NCI-H524 (cell line): ENCODE measurements at places on chromosomes 7 and 10.

DNA sequence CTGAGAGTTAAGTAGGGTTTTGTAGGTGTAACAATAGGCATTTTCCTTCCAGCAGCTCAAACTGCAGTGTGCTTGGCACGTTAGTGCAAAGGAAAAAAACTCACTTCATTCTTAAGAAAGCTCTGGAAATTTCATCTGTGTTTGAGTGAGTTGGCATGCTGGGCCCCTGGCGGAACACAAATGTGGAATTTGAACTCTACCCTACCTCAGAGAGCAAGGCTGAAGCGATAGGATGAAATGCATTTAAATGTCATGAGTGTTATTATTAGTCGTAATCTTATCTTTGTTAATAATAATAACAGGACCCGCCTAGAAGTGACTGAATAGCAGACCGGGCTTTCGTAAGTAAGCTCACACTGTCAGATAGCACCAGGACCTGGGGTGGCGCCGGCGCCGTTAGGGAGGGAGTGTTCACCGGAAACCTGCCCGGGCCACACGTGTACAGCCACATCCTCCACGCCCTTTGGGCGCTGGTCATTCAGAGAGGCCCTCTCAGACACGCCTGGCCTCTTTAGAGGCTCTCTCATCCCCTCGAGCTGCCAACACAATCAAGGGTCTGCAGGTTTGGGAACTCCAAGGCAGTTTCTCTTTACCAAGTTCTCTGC, 63.5 kb downstream of the GRK5 start:
- no peak for DNase-seq

GRCh38 chr7:39531818-39532217, 34.4 kb upstream of the YAE1 start:
- DNase-seq: no peak

DNA sequence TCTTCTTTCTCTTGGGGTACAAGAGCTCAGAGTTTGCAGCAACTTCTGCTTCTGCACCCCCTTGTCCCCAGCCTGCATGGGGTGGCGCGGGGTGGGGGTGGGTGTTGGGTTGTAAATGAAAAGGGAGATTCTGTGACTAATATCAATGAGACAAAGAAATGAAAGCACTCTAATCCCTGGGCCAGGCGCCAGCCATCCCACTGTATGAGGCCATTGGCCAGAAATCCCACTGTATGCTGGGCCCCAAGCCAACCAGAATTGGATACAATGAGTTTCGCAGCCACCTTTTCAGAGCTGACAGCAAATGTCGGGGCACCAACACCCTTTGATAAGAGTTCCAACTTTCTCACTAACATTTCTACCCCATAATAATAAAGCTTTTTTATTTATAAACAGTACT, 10.9 kb upstream of the PTN start:
- no peak for DNase-seq

- no peak for DNase-seq
Observed at GRCh38 chr10:100923580-100923979, 10.8 kb downstream of the SLF2 start.

GRCh38 chr7:132528695-132529094, 47.6 kb downstream of the PLXNA4 start:
- no peak for DNase-seq

GRCh38 chr7:130195396-130195795, 9.8 kb downstream of the TMEM209 start:
- no peak for DNase-seq

GRCh38 chr10:88932539-88933256, 19.9 kb downstream of the ACTA2 start:
- DNase-seq: peak; percentile 76

DNA sequence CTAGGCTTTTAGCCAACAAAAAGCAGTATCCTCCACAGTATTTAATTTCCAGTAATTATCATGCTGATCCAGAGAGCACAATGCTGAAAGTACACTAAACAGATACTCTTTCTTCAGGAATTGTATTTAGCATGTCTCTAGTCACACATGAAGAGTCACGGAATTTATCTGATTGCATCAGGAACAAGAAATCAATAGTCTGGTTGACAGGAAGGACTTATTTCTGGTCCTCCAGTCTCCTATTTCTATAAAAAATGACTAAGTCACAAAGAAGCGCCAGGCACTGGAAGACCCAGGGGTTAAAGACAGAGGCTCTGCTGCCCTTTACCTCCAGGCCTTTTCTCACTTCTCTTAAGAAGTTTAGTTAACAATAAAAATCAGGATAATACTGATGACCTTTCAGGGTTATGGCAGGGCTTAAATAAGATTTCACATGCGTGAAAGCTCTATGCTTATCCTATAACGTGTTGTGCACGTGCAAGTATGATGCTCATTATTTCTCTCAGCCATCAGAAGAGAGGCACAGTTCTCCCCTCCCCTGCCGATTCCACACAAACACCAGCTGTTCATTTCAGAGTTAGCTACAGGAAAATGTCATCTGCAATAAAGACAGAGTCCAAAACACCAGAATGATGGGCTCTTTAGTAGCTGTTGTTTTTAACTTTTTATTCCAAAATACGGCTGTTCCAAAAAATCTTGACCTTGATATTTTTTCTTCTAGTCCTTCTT, 36.9 kb downstream of the SLC26A4 start:
- peak; percentile 75 for DNase-seq

- DNase-seq: peak; percentile 35
Observed at GRCh38 chr7:26787701-26788100, 76.7 kb downstream of the SKAP2 start.

GRCh38 chr10:60123668-60124067, 217.3 kb upstream of the CCDC6 start:
- DNase-seq: no peak

GRCh38 chr10:126425489-126426065, 37.3 kb upstream of the ADAM12 start:
- DNase-seq: no peak

- peak; percentile 62 for DNase-seq
Observed at GRCh38 chr7:101743241-101743994, 74.0 kb upstream of the CUX1 start.

DNA sequence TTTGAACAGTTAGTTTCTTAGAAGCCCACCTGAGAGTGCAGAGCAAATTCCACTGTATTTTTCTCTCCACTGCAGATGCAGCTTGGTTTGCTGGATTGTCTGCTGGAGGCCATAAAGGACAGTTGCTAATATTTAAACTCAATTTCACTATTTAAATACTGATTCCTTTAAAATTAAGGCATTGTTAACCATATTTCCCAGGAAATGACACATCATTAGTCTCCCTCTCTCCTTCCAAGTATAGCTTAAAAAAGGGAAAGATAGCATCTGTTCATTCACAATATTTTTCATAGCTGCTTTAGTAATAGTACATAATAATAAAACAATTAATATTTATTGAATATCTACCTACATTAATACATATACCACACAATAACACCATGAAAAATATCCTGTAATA, 252.9 kb downstream of the HGF start:
- no peak for DNase-seq

DNA sequence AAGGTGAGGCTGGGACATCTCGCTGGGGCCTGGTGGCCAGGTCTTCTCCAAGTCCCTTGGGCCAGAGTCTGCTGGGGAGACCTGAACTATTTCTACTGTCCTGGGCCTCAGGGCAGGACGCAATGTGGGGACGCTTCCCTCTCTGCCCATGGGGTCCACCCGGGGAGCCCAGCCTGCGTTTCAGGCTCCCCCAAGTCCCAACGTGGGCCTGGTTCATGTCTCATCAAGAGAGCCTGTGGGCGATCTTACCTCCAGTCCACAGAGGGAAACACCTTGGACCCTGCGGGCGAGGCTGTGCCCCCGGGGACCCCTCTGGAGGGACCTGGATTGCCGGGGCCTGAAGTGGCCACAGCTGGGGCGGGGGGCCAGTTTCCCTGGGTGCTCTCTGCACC, 91.7 kb downstream of the DNAJB6 start:
- DNase-seq: no peak

DNA sequence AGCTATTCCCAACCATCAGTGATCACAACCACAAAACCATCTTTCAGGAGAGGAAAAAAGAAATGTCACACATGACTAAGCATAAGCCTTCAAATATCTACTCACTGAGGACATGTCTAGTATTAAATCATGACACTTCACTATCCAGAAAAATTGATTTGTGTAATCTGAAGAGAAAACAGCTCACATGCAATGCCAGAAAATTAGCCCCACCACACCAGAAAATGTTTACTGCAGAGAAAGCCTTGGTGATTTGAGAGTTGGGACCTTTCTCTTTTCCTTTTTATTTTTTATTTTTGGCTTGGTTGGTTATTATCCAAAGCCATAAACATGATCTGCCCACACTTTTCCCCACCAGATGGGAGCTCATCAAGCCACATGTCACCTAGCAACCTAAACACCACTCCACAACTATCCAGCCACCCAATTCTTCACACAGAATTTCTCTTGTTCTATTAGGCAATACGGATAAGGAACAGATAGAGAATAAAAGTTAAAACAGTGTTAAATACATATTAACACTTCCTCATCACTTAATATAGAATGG, 3.1 kb downstream of the PARD3 start:
- no peak for DNase-seq

DNA sequence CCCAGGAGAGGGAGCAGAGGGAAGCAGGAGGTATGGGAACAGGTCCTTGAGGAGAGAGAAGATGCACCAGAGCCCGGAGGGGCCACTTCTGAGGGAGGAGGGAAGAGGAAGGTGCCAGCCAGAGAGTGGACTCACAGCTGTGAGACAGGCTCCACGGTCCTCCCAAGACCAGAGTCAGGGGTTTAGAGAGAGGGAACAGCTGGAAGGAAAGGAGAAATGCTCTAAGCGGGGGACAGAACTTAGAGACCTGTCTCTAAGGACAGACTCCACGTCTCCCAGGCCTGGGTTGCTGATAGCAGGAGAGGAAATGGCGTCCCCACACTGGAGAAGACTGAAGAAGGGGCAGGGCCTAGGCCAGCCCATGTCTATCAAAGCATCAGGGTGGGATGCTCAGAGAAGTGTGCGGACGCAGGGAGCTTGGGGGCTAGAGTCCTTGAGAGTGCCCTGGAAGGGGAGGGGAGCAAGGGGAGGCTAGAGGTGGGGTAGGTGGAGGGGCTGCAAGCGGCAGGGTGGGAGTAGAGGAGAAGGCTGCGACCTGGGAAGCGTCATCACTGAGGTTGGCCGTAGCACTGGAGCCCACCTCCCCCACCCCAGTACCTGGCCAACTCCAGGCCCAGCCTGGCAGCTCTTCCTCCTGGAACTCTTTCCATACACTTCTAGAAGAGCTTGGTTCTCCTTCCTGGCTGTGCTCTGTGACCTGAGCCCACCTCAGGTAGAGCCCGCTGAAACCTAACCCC, 25.6 kb upstream of the GRID1 start:
- no peak for DNase-seq

GRCh38 chr10:51786684-51787035, 87.3 kb upstream of the CSTF2T start:
- DNase-seq: no peak

DNA sequence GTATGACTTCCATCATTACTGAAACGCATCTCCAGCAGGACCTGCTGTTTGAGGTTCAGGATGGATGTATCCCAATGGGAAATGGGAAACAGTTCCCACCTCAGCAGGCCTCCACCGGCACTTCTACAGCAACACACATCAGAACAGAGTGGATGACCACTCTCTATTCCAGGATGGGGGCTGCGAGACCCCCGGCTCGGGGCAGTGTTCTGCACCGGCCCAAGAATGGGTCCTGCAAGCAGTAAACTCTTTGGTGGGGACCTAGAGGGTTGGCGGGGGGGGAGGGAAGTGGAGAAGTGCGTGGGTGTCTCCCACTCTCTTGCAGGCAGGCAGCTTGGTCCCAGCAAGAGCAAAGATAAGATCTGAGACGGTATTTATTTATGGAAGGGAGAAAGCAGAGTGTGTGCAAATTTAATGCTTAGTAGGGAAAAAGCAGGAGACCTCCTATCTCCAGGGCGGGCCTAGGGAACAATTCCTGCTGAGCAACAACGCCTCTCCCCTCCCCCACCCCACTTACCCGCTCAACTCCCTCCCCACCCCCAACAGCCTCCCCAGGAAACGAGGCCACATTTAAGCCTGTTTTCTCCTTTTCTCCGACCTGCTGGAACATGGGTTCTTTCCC, 4.0 kb downstream of the SFMBT2 start:
- DNase-seq: no peak

DNA sequence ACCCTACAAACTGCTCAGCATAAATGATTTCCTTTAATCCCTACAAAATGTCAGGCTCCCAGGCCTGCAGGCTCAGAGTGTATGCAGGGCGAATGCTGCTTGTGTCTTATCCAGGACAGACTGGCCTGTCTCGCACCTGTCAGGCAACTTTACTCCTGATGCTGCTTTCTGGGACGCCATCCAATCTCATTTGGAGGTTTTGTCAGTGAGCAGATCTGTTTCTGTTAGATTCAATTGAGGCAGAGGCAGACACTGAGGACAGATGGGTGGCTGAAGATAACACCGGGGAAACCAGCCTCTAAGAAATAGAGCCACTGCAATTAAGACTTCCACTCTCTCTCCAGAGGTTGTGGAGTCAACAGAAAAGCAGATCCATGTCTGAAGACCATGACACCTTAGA, 115.6 kb downstream of the DPP6 start:
- no peak for DNase-seq
